ENCODE measurements at places on chromosomes 7 and 10.

GRCh38 chr10:119775529-119775928 lies 49.7 kb downstream of the INPP5F start:
- DNase-seq: no peak

DNA sequence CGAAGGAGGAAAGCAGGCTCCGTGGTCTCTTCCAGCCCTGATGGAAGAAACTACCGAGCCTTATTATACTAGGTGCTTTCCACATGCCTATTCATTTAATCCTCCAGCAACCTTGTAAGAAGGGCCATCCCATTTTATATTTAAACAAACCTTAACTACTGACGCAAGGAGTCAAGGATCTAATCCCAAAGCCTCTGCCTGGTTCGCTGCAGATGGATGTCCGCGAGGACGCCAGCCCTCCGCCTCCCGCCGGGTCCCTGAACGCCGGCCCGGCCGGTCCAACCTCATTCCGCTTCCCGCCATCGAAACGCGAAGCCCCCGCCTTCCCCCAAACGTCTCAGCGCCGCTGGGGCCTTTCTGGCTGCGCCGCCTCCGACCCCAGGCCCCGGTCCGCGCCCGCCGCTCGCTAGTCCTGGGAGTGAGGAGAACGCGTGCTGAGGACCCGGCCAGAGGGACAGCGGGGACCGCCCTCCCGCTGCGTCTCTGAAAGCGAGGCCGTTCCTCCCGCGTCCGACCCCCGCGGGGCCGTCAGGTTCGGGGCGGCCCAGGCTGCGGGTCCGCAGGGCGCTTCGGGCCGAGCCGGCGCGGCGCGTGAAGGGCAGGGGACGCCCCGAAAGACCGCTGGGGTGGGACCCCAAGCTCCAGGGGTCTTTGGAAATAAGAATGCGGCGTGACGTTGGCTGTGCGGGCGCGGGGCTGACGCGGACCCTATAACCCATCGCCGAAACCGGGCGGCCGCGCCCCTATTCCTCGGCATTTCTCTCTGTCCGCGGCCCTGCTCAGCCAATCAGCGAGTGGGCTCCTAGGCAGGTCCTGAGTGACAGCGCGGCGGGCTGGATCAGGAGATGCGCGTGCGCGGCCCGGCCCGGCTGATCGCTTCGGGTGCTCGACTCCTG lies at the start of gene ATP6V0E2:
Gene ATP6V0E2 (plus strand): TSS at position 896 of the 896 bp plus-strand sequence. CDS start 97 bp downstream, outside the sequence.
- DNase-seq: peak; percentile 90

DNA sequence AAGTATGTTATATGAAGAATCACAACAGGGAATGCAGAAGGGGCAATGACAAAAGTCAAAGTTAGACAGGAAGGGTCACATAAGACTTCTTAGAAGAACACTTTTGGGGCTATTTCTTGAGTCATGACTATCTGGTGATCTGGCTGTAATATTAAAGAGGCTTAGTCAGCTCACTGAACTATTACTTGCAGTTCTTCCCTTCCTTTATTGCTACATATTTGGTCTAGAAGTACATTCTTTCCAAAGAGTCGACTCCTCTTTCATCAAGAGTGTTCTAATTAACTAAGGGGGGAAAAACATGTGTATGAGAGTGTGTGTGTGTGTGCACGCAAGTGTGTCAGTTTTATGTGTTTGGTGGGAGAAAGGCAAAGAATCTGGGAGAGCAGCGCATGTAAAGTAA lies 247.3 kb upstream of the LRRTM3 start:
- no peak for DNase-seq

DNA sequence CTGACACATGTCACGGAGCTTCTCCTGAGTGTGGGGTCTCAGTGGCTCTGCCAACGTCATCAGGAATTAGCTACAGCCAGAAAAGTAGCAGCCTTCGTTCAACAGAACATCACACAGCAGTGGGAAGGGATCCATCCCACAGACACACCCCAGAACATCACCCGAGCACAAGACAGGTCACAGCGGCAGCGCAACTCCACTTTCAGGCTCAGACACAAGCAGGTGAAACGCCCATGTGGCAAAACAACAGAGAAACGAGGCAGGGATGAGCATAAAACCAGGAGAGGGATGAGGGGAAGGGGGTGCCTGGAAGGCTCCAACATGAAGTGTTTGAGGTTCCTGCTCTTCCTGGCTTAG lies 44.8 kb downstream of the CAMK2B start:
- no peak for DNase-seq

DNA sequence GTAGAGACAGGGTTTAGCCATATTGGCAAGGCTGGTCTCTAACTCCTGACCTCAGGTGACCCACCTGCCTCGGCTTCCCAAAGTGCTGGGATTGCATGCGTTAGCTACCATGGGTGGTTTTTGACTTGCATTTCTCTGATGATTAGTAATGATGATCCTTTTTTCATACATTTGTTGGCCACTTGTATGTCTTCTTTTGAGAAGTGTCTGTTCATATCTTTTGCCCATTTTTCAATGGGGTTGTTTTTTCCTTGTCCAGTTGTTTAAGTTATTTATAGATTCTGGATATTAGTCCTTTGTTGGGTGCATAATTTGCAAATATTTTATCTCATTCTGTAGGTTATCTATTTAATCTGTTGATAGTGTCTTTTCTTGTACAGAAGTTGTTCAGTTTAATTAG lies 4.3 kb upstream of the OR13A1 start:
- no peak for DNase-seq

GRCh38 chr7:36985316-36985715 lies 261.0 kb upstream of the AOAH start:
- no peak for DNase-seq

GRCh38 chr7:40865441-40866233 lies 730.8 kb downstream of the SUGCT start:
- peak; percentile 40 for DNase-seq

- peak; percentile 64 for DNase-seq
These were observed 18.2 kb downstream of the MYOF start for GRCh38 chr10:93463723-93464476.

GRCh38 chr10:124233546-124234138 lies 140.2 kb upstream of the CHST15 start:
- no peak for DNase-seq

- DNase-seq: no peak
These were observed 692 bp downstream of the NEURL1 start for GRCh38 chr10:103493916-103494877.
